ENCODE measurements at places on chromosomes 5 and 9. TPM values are rescaled to one million over a fixed set of nuclear protein-coding genes. Genes with fewer than 3 reads are reported as not detected.

SLC36A2 gene
- total RNA-seq = not detected

DNA sequence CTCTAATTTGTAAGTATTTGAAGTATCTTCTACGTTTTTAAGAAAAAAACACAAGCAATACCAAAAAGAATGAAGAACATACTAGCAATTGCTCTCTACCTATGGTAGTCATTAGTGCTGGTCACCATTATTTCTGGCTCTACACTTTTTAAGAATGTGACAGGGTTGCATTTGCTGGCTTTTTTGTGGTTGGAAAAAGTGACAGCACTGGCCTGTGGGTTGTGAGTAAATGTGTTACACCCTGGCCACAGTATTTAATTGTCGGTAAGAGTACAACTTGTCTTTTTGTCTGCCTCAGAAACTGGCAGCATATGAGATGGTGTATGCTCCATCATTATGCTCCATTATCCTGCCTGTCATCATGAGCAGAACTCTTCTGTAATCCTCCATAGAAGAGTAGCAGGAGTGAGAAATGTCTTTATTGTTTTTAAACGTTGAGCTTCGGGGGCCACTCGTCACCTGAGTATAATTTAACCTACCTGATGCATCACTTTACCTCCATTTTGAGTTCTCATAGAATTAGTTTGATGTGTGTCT lies 449.8 kb downstream of the ISL1 start:
- DNase-seq = no peak

DNA sequence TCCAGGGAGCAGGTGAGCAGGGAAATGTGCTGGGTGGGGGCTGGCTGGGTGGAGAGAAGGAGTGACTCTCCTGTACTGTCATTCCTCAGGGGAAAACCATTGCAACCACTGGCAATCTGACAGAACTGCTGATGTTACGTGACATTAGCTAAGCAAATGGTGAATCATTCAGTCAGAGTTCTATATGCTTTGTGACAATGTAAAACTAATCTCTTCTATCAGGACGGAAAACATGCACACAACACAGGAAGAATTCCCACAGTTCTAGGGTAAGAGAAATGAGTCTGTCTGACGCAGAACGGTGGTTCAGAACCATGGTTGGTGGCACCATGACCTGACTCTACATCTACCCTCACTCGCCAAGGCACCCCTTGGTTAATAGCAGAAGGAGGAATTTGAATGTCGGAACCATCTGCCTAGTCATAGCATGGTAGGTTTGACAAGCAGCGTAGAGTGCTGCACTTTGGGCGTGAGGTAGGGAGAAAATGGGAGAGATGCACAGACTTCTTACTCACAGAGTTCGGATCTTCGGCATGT lies 243.6 kb upstream of the PANK3 start:
- no peak for DNase-seq

AMBP gene
- not detected for total RNA-seq

MCTP1 gene
- 18.0 TPM for total RNA-seq

DNA sequence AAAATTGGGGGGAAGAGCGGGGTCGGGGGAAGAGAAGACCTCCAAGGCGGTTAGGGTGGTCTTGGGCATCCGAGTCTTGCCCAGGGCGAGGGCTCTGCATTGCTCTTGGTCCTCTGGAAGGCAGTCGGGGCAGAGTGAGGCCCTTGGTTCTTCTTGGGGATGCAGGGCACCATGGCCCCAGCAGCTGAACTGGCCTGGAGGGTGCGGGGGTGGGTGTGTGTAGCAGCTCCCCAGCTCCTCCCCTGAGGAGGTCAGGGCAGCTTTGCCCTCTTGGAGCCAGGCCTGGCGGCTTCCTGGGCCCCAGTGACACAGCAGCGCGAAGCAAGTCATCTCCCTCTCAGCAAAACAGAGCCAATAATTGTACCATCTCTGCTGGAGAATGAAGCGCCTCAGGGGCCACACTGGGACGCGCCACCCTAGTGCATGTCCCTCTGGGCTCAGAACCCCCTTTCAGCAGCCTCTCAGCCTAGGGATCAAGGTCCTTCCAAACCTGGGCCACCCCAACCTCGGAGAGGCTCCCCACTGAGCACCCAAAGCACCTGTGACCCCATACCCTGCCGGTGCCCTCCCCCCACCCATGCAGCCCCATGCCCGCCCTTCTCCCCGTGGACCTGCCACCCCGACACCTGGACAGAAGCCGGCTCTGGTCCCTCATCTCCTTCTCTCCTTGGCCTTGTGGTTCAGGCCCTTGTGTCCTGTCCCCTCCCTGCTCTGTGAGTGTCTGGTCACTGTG lies 10.4 kb upstream of the RXRA start:
- no peak for DNase-seq

- DNase-seq = no peak
Measured at GRCh38 chr5:17019324-17019723, 83.2 kb upstream of the MYO10 start.

IFNA17 gene
- total RNA-seq = not detected

GLRA1 gene
- total RNA-seq = not detected

DNA sequence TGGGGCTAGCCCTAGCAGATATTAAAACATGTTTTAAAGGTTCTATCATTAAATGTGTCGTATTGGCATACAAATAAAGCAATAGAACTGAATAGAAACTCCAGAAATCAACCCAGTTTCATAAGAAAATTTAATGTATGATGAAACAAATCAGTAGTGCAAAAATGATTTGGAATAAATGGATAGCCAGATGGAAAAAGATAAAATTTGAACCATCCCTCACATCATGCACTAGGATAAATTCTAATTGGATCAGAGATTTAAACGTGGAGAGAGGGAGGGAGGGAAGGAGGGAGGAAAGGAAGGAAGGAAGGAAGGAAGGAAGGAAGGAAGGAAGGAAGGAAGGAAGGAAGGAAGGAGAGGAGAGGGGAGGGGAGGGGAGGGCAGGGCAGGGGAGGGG lies 235.3 kb downstream of the SEC61B start:
- no peak for DNase-seq
